CD4-positive, alpha-beta T cell treated with Interleukin-12 subunit alpha and Interleukin-12 subunit beta, for 1 hour (primary cell): ENCODE measurements at places on chromosomes 1 and 21.

GRCh38 chr21:33643658-33644311, 1.5 kb downstream of the ITSN1 start:
- DNase-seq, result no peak

- DNase-seq, result no peak
Measured at GRCh38 chr1:98133131-98133530, 212.3 kb upstream of the DPYD start.

GRCh38 chr1:62194651-62195544, at the start of gene L1TD1:
TSS of gene L1TD1 (plus strand) at chr1:62194849. CDS start at chr1:62206629, 11,780 bp downstream.
- DNase-seq, result no peak

- peak; percentile 58 for DNase-seq
Measured at GRCh38 chr1:6365047-6365446, 28.5 kb downstream of the ACOT7 start.

- peak; percentile 60 for DNase-seq
Measured at GRCh38 chr1:66445492-66446181, 88.3 kb upstream of the SGIP1 start.

- no peak for DNase-seq
Measured at GRCh38 chr21:44576025-44576420, 2.5 kb downstream of the KRTAP10-4 start.

DNA sequence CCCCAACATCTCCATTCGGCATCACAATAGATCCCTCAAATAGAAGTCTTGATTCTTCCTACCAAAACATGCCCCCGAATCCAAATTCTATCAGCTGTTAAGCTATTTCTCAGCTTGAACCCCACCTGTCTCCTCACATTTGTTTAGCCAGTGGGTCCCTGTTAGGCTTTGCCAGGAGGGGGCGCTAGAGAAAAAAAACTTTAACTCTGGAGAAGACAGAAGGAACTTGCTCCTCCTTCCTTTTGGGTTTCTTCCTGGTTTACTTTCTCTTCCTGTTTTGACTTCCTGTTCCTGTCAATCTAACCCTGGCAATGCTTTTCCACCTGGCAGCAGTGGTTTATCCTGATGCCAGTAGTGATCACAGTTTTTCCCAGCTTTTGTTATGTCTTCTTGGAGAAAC, 95.6 kb upstream of the KCNK1 start:
- DNase-seq, result no peak

DNA sequence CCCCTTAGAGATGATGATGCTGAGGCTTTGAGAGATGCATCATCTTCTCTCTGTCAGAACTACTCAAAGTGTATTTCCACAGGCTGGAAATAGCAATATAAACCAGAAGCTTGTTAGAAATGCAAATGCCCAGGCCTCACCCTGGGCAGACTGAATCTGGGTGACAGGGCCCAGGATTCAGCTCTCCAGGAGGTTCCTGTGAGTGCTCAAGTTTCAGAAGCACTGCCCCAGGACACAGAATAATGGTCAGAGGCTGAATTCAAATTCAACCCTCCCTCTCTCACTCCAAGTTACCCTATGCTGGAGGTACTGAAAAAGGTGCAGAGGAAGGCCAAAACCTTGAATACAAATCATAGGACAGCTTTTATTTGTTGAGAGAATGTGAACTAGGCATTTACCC, 98.5 kb upstream of the NGF start:
- DNase-seq, result no peak

DNA sequence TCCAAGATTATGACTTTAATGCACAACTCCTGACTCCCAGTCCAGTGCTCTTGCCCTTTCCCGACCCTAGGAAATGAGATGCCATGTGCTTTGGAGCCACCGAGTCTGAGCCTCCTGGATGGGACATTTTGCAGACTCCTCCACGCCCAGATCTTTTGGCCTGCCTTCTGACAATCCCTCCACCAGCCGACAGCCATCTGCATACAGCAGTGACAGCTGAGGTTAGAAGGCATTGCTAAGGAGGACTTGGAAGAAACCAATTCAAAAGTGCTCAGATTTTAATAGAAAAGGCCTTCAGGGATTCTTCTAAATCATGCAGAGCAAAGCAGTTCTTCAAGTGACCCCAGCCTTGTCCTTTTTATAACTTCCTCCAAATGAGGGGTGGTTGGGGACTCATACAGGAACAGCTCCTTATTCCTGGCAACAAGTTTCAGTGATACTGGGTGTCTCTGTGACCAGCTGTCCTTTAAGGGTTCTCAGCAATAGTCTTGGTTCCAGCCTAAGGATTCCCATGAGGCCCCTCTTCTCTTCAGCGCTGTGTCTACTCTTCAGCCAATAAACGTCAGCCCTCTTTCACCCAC, 369.3 kb downstream of the PBX1 start:
- DNase-seq, result no peak

DNA sequence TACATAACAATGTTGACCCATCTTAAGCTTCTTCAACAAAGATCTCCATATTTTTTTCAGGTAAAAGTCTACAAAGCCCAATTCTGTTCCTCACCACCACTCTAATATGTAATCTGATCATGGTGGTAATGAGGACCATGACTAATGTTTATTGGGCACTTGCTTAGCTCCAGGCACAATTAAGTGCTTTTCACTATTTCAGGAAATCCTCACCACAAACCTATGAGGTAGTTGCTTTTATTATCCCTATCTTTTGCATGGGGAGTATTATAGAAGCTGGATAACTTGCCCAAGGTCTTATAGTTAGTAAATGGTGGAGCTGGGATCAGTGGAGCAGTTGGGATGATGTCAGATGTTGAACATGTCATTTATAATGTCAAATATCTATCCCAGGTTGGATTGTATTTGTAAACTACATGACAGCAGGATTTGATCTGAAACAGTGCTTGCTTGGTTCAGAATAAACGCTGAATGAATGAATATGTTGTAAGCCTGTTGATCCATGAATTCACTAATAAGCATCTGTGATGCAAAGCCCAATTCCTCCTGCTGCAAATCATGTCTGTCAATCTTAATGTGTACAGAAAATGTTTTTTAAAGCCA, 283.3 kb upstream of the ST6GALNAC5 start:
- DNase-seq, result no peak

DNA sequence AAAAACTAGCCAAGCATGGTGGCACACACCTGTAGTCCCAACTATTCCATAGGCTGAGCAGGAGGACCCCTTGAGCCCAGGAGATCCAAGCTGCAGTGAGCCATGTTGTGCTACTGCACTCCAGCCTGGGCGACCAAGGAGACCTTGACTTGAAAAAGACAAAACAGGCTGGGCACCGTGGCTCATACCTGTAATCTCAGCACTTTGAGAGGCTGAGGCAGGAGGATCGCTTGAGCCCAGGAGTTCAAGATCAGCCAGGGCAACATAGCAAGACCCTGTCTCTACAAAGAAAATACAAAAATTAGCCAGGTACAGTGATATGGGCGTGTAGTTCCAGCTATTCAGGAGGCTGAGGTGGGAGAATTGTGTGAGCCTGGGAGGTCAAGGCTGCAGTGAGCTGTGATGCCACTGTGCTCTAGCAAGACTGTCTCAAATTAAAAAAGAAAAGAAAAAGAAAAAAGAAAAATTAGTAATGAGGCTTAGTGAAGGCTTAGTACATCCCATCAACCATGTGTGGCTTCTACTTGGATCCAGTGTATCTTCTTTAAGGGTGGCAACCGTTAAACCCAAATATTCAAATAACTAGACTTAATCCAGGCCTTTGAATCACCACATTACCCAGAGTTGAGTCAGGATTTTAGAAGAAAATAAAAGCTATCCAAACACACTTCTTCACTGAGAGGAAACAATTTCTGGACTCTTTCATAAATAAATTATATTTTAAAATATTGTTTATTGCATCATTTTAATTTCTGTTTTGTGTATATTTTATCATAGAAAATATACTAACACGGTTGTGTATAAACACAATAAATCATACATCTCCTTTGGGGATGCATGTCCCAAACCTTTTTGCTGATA, 74.3 kb upstream of the RAB4A start:
- DNase-seq, result no peak

GRCh38 chr1:17805869-17806684, 50.9 kb downstream of the ACTL8 start:
- DNase-seq, result no peak

- no peak for DNase-seq
Measured at GRCh38 chr1:5883129-5884048, 108.8 kb downstream of the NPHP4 start.

- no peak for DNase-seq
Measured at GRCh38 chr1:119506941-119507340, at the start of gene HSD3B1. TSS of gene HSD3B1 (plus strand) at chr1:119507210. CDS start at chr1:119507477, 267 bp downstream.

- no peak for DNase-seq
Measured at GRCh38 chr1:212135166-212135565, 99.6 kb downstream of the DTL start.

DNA sequence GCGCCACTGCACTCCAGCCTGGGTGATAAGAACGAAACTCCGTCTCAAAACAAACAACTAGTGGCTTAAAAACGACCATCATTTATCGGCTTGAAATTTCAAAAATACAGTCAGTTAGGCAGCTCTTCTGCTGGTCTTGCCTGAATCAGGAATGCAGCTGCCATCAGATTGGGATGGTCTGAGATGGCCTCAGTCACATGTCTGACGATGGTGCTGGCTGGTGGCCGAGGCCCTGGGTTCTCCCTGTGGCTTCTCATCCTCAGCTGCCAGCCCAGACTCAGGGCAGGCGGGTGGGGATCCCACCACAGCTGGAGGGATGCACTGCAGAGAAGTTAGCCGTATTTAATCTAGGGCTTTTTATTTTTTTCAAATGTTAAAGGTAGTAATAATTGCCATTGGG, 31.3 kb downstream of the IL6R start:
- DNase-seq, result no peak

DNA sequence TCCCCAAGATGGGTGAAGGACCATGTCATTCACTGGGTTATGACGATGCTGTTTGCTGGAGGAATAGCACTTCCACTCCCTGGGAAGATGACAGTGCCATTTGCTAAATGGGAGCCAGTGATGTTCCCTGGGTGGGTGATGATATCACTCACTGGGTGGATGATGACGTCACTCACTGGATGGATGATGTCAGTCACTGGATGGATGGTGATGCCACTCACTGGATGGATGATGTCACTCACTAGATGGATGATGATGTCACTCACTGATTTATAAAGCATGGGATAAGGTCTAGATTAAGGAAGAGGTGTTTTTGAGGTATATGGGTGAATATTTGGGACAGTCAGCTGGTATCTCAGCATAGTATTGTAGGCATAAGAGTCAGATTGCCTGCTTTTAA, 457.2 kb downstream of the AJAP1 start:
- DNase-seq, result no peak

DNA sequence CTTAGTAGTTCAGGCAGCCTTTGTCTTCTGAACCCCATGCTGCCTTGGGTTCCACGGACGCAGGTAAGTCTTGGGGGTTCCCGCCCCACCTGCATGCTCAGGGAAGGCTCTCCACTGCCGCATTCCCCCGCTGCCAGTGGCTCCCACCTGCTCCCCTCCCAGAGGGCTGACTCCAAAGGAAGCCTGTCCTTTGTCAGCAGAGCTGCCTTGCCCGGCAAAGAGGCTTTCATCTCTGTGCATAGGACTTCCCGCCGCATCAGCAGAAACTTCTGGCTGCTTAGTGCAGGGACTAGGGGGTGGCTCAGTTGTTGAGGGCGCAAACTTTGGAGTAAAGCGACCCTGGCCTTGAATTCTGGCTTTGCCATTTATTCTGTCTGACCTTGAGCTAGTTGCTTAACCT, 25.2 kb upstream of the ACTL8 start:
- no peak for DNase-seq

DNA sequence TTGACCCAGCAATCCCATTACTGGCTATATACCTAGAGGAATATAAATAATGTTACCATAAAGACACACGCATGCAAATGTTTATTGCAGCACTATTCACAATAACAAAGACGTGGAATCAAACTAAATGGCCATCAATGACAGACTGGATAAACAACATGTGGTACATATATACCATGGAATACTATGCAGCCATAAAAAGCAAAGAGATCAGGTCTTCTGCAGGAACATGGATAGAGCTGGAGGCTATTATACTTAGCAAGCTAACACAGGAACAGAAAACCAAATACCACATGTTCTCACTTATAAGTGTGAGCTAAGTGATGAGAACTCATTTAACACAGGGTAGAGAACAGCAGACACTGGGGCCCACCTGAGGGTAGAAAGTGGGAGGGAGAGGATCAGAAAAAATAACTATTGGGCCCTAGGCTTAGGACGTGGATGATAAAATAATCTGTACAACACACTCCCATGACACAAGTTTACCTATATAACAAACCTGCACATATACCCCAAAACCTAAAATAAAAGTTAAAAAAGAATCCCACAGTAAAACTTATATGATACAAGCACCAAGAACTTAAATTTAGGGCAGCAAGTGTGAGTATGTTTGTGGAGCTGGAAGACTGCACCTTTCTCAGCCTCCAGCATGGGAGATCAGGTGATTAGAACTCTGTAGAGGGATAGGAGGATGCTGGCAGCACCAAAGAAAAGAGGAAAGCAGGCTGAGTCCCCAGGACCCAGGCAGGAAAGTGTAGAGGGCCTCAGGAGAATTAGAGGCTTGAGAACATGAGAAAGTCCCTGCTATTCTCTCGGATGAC, 320.8 kb upstream of the USP24 start:
- no peak for DNase-seq

GRCh38 chr1:54474310-54475251, 68.4 kb upstream of the SSBP3 start:
- DNase-seq, result peak; percentile 53

GRCh38 chr1:222010306-222010705, 268.4 kb upstream of the DUSP10 start:
- DNase-seq, result no peak

- DNase-seq, result no peak
Measured at GRCh38 chr1:172070055-172070454, 228.8 kb downstream of the DNM3 start.
